ENCODE measurements at places on chromosomes 3 and 15.

GRCh38 chr15:89030311-89030710 lies 57.9 kb upstream of the ABHD2 start:
- peaks cover 11% of the 10 kb centered on the region for H3K27me3 ChIP-seq
- no peaks in the 10 kb centered on the region for H3K4me1 ChIP-seq
- H3K27ac ChIP-seq: no peak overlapping the region

GRCh38 chr3:24101676-24102168 lies 156.6 kb downstream of the NR1D2 start:
- H3K27me3 ChIP-seq: no peaks in the 10 kb centered on the region
- no peaks in the 10 kb centered on the region for H3K36me3 ChIP-seq
- H3K4me1 ChIP-seq: peaks cover 11% of the 10 kb centered on the region
- H3K4me3 ChIP-seq: no peak overlapping the region
- no peak overlapping the region for H3K27ac ChIP-seq

- DNase-seq: no peak
- H3K4me1 ChIP-seq: peaks cover 6% of the 10 kb centered on the region
- no peak overlapping the region for H3K27ac ChIP-seq
- peaks cover 2% of the 10 kb centered on the region for H3K27me3 ChIP-seq
- no peaks in the 10 kb centered on the region for H3K36me3 ChIP-seq
These were observed 38.2 kb downstream of the SPATA12 start for GRCh38 chr3:57098418-57099310.

- H3K4me1 ChIP-seq: peaks cover 2% of the 10 kb centered on the region
- H3K27ac ChIP-seq: no peak overlapping the region
- H3K36me3 ChIP-seq: peaks cover 5% of the 10 kb centered on the region
- H3K4me3 ChIP-seq: no peak overlapping the region
- no peaks in the 10 kb centered on the region for H3K27me3 ChIP-seq
These were observed 260.4 kb upstream of the KCNMB2 start for GRCh38 chr3:178275793-178276192.

DNA sequence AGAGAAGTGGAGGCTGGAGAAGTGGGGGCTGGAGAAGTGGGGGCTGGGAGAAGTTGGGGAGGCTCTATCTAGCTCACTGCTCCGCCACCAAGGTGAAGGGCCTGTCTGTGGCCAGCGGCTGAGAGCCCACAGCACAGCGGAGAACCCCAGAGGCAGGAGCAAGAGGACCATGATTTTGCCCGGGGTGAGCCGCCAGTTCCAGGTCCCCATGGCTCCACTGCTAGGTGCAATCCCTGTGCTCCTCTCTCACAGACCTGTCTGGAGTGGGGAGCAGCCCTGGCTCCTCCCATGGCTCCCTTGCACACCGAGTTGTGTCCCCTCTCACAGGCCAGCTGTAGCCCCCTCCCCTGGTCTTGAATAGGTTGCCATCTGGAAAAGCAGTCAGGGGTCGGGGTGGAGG lies 4.7 kb upstream of the NRROS start:
- H3K27ac ChIP-seq: no peak overlapping the region
- H3K36me3 ChIP-seq: peaks cover 3% of the 10 kb centered on the region
- H3K4me1 ChIP-seq: peaks cover 18% of the 10 kb centered on the region
- H3K4me3 ChIP-seq: no peak overlapping the region
- H3K27me3 ChIP-seq: peaks cover 20% of the 10 kb centered on the region
- no peak for DNase-seq

- no peaks in the 10 kb centered on the region for H3K27me3 ChIP-seq
- peaks cover 11% of the 10 kb centered on the region for H3K4me1 ChIP-seq
- H3K36me3 ChIP-seq: no peaks in the 10 kb centered on the region
- H3K4me3 ChIP-seq: no peak overlapping the region
These were observed 264.6 kb downstream of the RORA start for GRCh38 chr15:60964527-60964926.

- no peak overlapping the region for H3K4me3 ChIP-seq
- DNase-seq: no peak
- peaks cover 23% of the 10 kb centered on the region for H3K36me3 ChIP-seq
- H3K27me3 ChIP-seq: no peaks in the 10 kb centered on the region
These were observed 134.1 kb downstream of the ISL2 start for GRCh38 chr15:76470691-76471090.

- peaks cover 3% of the 10 kb centered on the region for H3K36me3 ChIP-seq
- DNase-seq: no peak
- H3K4me3 ChIP-seq: no peak overlapping the region
- no peaks in the 10 kb centered on the region for H3K27me3 ChIP-seq
- no peak overlapping the region for H3K27ac ChIP-seq
These were observed 17.0 kb downstream of the RPSA start for GRCh38 chr3:39423436-39423970.
